ENCODE measurements at places on chromosomes 3 and 15. TPM values are rescaled to one million over a fixed set of nuclear protein-coding genes. Genes with fewer than 3 reads are reported as not detected.

Gene AGTR1
- total RNA-seq: 19.5 TPM

Gene ST8SIA2
- total RNA-seq: not detected

Gene LYSMD4
- total RNA-seq: 9.4 TPM

- H3K27me3 ChIP-seq: no peaks in the 10 kb centered on the region
- no peaks in the 10 kb centered on the region for H3K36me3 ChIP-seq
- no peak overlapping the region for H3K4me3 ChIP-seq
- no peak for DNase-seq
- no peak overlapping the region for H3K27ac ChIP-seq
Observed at GRCh38 chr15:87954793-87955192, 301.7 kb downstream of the NTRK3 start.

Gene SERPINI2
- not detected for total RNA-seq

DNA sequence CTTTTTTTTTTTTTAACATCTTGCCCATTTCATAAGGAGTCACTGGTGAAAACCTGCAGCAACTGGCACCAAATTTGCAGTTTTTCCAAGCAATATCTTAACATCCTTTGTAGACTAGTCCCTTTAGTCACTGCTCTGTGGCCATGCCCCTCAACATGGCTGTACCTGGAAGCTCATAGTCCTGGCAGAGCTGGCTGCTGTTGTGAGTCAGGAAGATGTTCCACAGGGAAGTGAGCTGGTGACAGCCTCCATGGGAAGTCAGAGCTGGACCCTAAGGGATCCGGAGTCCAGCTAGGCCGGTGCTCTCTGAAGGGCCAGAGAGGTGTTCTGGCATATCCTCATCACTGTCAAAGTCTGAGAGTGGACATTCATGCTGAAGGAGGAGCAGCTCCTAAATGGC lies 99.3 kb upstream of the ZBED2 start:
- no peak overlapping the region for H3K27ac ChIP-seq
- H3K36me3 ChIP-seq: no peaks in the 10 kb centered on the region
- no peaks in the 10 kb centered on the region for H3K27me3 ChIP-seq

GRCh38 chr15:58042006-58042405 lies 23.5 kb downstream of the ALDH1A2 start:
- H3K4me1 ChIP-seq: peaks cover 7% of the 10 kb centered on the region
- no peaks in the 10 kb centered on the region for H3K27me3 ChIP-seq
- no peak for DNase-seq
- no peaks in the 10 kb centered on the region for H3K36me3 ChIP-seq
- no peak overlapping the region for H3K4me3 ChIP-seq

DNA sequence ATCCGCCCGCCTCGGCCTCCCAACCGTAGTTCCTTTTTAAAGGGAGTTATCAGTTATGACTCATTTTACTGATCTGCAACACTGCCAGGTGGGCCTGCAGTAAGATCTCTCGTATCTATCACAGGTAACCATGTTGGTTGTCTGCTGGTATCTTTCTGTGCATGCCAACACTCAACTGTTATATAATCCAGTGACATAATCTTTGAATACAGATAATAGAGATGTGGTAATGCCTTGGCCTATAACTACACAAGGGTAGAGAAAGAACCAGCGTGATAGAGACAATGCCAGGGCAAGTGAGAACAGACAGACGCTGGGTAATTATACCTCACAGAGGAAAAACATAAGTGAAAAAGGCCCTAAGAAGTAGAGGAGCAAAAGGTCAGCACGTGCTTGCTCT lies 11.0 kb upstream of the ARPP19 start:
- no peak overlapping the region for H3K27ac ChIP-seq
- peaks cover 12% of the 10 kb centered on the region for H3K36me3 ChIP-seq
- no peak for DNase-seq
- H3K4me3 ChIP-seq: no peak overlapping the region

DNA sequence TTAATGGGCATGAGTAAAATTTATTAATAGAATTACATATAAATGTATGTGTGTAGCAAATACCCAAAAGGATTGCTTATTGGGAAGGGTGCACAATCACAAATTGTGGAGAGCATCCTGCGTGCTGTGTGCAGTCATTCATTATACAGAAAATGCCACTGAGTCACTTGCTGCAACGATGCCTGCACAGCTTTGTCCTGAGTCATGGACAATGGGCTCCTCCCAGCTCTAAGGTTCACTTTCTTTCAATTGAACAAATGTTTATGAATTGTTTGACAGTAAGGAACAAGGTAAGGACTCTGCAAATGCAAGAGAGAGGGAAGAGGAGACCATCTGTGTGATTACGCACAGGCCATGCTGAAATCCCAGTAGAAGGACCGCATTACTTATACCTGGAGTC lies 18.7 kb downstream of the CFAP161 start:
- no peak for DNase-seq
- no peak overlapping the region for H3K27ac ChIP-seq

DNA sequence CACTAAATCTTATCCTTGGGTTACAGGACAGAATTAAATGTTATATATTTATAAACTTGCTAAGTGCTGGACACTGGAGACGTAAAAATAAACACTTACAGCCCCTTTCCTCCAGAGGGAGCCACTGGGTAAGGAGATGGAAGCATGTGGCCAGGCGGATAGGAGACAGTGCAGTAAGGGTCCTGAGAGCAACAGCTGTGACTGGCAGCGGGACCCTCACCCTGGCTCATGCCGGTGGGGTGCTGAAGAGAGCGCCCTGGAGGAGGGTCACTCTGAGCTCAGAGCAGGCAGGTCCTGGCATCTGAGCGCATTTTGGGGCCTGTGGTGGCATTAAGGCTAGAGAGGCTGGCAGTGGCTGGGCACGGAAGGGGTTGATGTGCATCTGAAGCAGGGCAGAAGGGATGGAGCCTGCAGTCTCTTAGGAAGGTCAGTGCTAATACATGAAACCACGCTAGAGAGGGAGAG lies 16.0 kb downstream of the SEC61A1 start:
- no peaks in the 10 kb centered on the region for H3K4me1 ChIP-seq
- no peak overlapping the region for H3K4me3 ChIP-seq
- H3K27me3 ChIP-seq: no peaks in the 10 kb centered on the region
- no peak for DNase-seq
- H3K27ac ChIP-seq: no peak overlapping the region

DNA sequence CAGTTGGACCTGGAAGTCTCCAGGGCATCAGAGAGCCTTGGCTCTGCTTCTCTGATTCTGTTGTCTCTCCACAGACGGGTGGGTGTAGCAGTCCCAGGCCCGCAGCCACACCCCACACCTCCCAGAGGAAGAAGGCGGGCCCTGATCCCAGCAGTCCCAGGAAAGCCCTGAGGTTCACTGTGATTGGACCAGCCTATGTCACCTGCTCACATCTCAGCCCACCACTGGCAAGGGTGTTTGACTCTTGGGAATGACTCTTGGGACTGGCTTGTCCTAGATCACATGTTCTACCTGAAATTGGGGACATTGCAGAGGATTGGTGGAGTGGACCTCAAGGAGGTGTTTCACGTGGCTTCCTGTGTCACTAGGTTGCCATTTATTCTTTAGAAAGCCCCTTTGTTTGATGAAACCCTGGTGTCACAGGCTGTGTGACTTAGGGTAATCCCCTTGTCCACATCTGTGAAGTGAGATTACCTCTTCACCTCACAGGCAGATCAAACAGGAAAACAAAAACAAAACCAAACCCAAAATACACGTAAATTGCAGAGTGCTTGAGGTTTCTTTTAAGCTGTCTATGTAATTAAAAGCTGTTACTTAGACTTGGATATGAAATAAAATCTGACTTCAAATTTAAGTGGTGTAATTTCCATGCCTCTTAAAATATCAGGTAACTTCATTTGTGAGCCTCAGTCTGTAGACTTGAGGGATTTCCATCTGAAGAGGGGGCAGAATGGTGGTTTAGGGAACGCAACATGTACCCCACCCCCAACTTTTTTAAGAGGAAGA lies 26.7 kb downstream of the FLNB start:
- no peaks in the 10 kb centered on the region for H3K36me3 ChIP-seq
- H3K27me3 ChIP-seq: no peaks in the 10 kb centered on the region
- H3K4me1 ChIP-seq: peaks cover 49% of the 10 kb centered on the region

DNA sequence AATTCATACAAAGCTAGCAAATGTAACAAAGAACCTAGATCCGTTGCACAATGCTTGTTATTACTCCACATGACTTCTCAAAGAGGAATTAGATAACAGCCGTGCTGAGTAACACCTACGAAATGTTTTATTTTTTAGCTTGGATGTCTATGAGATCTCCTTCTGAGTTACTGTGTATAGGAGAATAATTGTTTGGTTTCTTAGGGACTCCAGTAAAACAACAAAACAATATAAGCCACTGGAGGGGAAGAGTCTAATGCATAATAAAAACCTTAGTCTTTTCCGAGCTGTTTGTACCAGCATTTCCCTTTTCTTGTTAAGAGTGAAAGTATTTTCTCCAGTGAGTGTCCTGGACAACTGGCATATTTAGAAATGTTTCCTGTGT lies 15.6 kb downstream of the SNAP23 start:
- H3K4me3 ChIP-seq: no peak overlapping the region
- H3K27me3 ChIP-seq: no peaks in the 10 kb centered on the region
- H3K4me1 ChIP-seq: peaks cover 7% of the 10 kb centered on the region
- H3K27ac ChIP-seq: no peak overlapping the region
- DNase-seq: no peak

All from thyroid gland (tissue), 4 donors.